ENCODE measurements at places on chromosomes 3 and 15.

DNA sequence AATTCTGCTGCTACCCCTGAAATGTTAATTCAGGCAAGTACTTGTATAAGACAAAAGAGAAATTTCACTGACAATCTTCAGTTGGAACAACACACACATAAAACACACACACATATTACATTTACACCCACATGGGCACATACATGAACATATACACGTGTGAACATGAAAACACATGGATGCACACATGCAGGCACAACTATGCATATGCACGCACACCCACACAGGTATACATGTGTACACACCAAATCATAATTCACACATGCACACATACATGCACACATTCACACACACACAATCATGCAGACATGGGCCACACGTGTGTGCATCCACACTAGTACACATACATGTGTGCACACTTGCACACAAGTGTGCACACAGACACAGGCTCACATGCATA is 277.8 kb downstream of the OCA2 start:
- DNase-seq, result no peak

- DNase-seq, result no peak
Observed at GRCh38 chr15:67280217-67280616, 25.6 kb downstream of the IQCH start.

GRCh38 chr15:66921319-66921915 is 144.0 kb upstream of the SMAD3 start:
- DNase-seq, result no peak

- DNase-seq, result no peak
Observed at GRCh38 chr15:28104326-28104725, 5.2 kb upstream of the OCA2 start.

DNA sequence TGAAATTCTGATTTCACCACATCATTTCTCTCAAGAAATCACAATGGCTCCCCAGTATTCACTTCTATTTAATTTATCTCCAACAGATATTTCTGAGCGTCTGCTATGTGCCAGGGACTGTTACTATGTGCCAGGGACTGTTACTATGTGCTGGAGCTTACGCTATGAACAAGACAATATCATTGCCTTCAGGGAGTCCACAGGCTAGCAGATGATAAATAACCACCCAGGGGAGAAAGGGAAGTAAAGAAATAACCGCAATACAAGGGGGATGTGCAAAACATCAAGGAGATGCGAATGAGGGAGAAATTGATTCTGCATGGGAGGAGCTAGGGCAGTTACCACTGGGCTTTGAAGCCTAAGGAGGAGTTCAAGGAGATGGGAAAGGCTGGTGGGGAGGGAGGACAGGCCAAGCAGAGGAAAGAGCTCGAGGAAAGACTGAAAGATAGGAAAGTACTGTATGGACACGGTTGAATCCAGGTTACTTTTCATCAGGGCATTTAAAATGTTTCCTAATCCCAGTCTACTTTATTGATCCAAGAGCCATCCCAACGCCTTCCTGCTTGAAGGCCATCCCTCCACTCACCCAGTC is 2.5 kb downstream of the THSD4 start:
- DNase-seq, result no peak

GRCh38 chr15:90360746-90361145 is 8.7 kb downstream of the ZNF774 start:
- no peak for DNase-seq

- DNase-seq, result no peak
Observed at GRCh38 chr3:170631755-170632488, 46.0 kb upstream of the SLC7A14 start.

- no peak for DNase-seq
Observed at GRCh38 chr3:12454816-12455121, 29.5 kb upstream of the TSEN2 start.

DNA sequence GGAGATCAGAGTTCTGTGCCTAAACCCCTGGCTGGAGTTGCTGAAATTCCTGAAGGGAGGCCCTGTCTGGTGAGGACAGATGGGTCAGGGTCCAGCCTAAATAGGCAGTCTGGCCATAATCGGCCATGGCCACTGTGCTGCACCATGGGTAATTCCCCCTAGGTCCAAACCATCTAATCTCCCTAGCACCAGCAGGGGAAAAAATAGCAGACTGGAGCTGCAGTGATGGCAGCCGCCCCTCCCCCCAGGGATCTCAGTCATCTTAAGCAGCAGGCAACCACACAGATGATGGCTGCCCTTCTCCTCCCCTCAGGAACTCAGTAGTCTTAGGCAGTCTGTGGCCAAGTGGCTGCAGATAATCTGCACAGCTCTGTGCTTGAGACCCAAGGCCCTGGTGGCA is 68.4 kb upstream of the CD96 start:
- DNase-seq, result no peak

GRCh38 chr15:73437543-73438109 is 5.3 kb upstream of the REC114 start:
- DNase-seq, result no peak

GRCh38 chr15:55868707-55869106 is 124.7 kb downstream of the NEDD4 start:
- DNase-seq, result no peak

DNA sequence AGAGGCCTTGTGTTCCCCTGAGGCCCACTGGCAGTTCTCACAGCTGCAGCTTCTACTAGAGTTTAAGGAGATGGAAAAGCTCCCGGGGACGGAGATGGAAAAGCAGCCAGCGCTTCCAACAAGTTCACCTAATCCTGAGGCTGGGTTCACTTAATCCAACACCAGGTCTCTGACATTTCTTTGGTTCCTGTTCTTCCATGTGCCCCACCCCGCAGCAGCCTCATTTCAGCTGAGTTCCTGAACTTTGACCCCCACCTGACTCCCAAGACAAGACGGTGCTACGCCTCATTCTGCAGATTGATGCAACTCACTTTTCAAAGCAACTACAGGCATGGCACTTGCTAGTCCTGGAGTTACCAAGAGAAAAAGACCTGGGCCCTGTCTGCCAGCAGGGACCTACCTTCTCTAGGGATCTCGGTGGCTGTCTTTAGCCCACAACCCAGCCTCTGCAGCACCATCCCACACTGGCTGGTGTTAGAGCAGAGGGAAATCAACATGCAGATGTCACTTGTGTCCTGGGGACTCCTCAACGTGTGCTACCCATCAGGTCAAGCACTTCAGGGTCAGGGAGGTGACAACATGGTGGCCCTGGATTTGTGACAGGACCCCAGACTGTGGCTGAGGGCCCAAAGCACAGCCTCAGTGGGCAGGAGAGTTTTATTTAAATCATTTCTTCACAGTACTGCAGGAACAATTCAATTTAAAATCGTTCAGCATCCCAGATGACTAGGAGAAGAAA is 406.1 kb downstream of the VPS13C start:
- no peak for DNase-seq

DNA sequence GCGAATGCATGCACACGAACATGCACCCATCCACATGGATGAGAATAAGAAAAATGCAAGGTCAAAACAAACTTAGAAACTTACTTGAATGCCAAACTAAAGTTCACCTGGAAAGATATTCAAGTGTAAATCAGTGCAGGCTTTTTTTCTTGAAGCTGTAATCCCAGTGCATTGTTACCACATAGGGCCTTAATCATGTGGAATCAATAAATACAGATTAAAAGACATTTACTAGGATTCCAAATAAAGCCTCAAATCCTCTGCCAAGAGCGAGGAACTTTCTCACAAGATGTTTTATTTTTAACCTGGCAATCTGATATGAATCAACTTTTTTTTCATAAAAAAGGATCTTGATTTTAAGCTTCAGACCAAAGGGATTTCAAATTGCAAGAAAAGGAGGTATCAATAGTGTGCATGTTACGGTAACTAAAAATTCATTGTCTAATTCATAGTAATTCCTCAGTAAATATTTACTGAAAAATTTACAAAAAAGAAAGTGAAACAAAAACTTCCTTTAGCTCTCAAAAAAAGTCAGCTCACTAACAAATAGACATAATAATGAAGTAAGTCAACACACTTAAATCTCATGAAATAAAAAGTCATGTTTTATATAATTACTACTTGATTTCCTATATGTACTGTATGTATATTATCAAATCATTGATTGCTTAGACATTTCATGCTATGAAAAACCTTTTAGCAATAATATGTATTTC is 978.6 kb downstream of the PLOD2 start:
- no peak for DNase-seq

DNA sequence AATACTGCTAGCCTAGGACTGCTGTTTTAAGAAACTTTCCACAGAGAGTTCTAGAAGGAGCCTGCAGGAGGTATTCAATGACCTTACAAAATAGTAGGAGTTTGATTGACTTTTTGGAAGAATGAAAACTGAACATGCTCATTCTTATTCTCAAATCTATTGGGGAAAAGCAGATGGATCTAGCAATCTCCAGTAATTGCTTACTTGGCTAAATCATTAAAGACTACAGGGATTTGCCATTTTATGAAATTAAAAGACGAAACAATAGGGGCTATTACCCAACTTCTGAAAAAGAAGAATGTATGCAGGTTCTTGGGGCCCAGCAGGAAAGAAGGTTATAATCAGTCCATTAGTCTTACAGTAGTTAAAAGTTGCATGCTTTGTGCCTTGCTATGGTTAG is 29.9 kb upstream of the PEX5L start:
- no peak for DNase-seq

DNA sequence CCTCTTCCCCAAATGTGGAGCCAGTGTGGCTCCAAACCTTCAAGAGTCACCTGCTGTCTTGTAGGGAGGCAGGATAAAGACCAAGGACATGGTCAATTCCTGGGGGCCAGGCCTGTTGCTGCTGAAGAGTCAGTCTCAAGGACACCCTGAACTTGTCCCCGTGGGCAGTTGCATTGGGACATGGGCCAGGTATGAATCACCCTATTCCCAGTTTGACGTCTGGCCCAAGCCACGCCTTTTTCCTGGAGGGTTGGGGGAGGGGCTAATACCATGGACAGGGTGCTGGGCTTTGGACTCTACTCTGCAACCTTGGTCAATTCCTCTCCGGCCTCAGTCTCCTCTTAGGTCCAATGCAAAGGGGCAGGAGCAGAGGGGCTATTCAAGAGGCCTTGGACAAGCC is 10.4 kb downstream of the ATP2B2 start:
- DNase-seq, result no peak

- no peak for DNase-seq
Observed at GRCh38 chr3:138718849-138719248, 110.3 kb downstream of the FAIM start.

DNA sequence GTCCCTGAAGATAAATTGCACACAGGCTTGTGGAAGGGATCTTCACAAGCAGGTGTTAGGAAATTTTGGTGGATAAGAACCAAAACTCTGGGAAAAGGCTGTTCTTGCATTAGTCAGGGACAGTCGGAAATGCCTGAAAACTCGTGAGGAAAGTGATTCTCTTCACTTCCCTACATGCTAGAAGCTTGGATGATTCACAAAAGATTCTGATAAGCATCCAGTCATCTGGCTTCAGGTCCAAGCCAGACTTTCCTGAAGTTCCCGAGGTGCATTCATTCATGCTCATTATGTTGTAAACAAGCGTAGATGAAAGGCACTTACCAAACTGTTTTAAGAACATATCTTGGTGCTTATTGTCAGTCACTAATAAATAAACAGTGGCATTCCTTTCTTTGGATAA is 1028.7 kb downstream of the NTRK3 start:
- no peak for DNase-seq

DNA sequence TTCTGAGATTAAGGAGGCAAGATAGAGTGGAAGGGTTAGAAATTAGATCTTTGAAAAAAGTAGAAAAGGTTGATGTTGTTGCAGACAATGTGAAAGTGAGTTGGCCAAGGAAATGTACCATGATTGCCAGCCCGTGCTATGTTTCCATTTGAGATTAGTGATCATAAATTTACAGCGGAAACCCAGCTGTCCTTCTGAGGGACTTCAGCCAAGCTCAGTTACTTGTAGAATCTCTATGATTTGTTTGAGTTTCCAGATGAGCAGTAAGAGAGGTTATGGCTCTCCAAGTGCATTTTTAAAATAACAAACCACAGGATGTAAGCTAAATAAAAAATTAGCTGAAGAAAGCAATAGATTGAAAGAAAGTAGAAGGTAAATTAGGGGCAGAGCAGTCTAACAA is 54.2 kb upstream of the RBMS3 start:
- DNase-seq, result no peak

All from hematopoietic multipotent progenitor cell treated with erythropoietin and hydrocortisone succinate and interleukin-3 and kit ligand, for 17 days (in vitro differentiated cells).